Fibroblast of skin of right quadriceps (primary cell): ENCODE measurements at places on chromosomes 5 and 9.
A peak's percentile ranks its signal among the peaks of the same experiment; 100 is the strongest.

GRCh38 chr5:5347442-5347841 lies 75.0 kb upstream of the ICE1 start:
- DNase-seq: no peak

GRCh38 chr5:36494841-36495601 lies 111.4 kb upstream of the SLC1A3 start:
- DNase-seq: peak; percentile 90

- no peak for DNase-seq
Observed at GRCh38 chr5:143938230-143938629, 126.3 kb downstream of the HMHB1 start.

GRCh38 chr5:51395666-51396356 lies 12.6 kb downstream of the ISL1 start:
- no peak for DNase-seq

- no peak for DNase-seq
Observed at GRCh38 chr5:163563880-163564279, 58.5 kb downstream of the MAT2B start.

DNA sequence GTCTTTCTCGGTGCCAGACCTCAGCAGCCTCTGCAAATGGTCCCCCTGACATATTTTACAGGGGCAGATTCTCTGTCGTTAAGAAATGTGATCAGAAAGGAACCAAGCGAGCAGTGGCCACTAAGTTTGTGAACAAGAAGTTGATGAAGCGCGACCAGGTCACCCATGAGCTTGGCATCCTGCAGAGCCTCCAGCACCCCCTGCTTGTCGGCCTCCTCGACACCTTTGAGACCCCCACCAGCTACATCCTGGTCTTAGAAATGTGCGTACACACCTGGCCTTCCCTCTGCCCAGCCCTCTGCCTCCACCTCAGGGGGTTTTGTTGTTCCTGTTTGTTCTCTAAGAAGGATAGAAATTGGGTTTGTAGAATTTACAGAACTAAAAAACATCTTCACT lies 77.3 kb upstream of the OTULINL start:
- no peak for DNase-seq

DNA sequence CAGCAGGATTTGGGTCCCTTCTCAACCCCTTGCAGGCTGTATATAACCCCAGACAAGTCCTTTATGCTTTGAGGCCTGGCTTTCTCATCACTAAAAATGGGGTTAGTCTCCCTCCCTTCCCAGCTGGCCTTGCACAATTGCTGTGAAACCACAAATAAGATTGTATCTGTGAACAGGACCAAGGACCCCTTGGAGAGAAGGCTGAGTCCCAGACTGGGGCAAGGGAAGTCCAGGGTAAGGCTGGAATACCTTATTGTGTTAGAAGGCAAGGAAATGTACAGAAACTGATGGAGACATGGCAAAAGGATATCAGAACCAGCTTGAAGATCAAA lies 11.4 kb downstream of the MACROH2A1 start:
- DNase-seq: peak; percentile 30

DNA sequence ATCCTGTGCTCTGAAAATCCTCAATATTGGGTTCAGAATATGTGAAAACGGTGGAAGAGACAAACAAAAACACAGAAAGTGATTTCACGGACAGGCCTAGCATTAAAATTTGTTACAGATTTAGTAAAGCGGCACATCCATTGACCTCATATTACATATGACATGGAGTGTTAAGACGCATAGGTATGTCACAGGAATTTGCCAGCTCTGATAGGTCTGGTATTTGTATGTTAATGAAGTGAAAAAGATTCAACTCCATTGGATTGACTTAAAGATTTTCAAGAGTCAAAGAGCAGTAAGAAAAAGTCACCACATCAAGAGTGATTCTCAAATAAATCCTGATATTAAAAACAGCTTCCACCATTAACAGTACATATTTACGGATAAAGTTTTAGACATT lies 396.5 kb upstream of the SEMA6A start:
- DNase-seq: no peak

DNA sequence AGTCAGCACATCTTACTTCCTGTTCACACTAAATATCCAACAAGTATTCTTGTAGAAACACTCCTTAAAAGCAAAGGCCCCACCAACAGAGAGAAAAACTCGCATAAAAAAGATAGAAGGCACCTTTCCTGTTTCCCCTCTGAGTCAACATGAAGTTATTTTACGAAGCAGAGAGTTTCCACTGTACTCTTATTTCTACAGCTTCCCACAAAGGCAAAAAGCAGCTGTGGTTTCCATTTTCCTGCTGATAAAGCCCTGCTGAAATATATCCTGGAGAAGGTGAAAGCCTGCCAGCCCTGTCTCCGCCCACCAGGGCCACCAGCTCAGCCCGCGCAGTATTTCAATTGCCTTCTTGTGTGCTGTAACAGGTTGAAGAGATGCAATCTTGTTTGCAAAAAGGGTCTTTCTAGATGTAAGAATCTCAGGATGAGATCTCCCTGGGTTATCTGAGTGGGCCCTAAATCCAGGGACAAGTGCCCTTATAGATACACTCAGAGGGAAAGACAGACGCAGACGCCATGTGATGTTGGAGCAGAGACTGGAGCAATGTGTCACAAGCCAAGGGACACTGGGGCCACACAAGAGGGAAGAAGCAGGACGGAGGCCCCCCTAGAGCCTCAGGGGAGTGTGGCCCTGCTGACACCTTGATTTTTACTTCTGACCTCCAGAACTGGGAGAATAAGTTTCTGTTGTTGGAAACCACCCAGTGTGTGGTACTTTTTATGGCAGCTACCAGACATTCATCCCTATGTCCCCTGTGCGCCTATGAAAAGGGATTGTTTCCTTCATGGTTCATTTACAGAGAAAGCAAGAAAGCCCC lies 19.9 kb downstream of the SEMA4D start:
- DNase-seq: peak; percentile 55

DNA sequence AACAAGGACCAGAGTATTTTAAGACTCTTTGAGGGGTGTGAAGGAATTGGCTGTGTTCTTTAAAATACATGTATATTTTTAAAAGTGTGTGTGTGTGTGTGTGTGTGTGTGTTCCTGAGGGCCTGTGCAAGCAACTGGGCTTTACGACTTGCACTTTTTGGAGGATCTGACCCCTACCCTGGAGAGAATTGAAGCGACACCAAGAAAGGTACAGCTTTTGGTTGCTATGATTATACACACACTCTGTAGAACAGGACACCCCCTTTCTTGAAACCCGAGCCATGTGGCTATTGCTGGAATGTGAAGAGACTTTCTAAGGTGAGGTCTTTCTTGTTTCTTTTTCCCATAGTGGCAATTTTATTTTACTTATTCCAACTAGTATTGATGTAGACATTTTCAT lies 988 bp downstream of the SHISAL2B start:
- DNase-seq: no peak

GRCh38 chr5:72656756-72657513 lies 149.7 kb upstream of the ZNF366 start:
- no peak for DNase-seq

GRCh38 chr5:52051759-52052158 lies 668.5 kb downstream of the ISL1 start:
- DNase-seq: no peak

- peak; percentile 83 for DNase-seq
Observed at GRCh38 chr5:158451203-158451992, 592.5 kb upstream of the CLINT1 start.

- DNase-seq: no peak
Observed at GRCh38 chr9:113941526-113941925, 65.4 kb downstream of the ZNF618 start.

DNA sequence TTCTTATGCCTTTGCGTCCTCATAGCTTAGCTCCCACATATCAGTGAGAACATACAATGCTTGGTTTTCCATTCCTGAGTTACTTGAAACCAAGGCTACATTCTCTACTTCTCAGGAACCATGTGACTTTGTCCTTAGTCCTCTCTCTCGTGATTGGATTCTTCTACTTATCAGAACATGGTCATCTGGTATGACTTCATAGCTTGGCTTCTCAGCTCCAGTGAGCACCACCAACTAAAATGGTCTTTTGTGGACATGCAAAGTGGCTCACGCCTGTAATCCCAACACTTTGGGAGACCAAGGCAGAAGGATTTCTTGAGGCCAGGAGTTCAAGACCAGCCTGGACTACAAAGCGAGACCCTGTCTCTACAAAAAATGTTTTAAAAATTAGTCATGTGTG lies 81.2 kb upstream of the NIPBL start:
- DNase-seq: no peak

GRCh38 chr5:55821731-55822512 lies 29.2 kb upstream of the IL31RA start:
- DNase-seq: peak; percentile 5

DNA sequence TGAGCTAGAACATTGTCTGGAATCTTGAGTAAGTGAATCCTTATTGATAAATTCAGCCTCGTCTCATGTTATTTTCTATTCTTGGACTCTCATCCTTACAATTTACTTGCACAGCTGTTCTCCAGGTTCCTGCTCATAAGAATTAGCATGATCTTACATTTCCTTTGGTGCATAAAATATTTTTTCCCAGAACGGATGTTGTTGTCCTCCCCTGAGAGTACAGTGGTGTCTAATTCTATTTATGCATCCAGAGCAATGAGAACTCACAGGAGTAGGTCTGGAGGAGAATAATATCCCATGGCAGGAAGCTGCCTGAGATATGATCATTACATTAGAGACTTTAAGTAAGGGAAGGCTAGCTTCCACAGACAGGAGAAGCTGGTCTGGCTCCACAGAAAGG lies 178.4 kb upstream of the MAST4 start:
- DNase-seq: no peak

- no peak for DNase-seq
Observed at GRCh38 chr9:136366826-136367225, 3.3 kb upstream of the DNLZ start.

- DNase-seq: peak; percentile 88
Observed at GRCh38 chr5:78779771-78780616, 131.4 kb upstream of the LHFPL2 start.

DNA sequence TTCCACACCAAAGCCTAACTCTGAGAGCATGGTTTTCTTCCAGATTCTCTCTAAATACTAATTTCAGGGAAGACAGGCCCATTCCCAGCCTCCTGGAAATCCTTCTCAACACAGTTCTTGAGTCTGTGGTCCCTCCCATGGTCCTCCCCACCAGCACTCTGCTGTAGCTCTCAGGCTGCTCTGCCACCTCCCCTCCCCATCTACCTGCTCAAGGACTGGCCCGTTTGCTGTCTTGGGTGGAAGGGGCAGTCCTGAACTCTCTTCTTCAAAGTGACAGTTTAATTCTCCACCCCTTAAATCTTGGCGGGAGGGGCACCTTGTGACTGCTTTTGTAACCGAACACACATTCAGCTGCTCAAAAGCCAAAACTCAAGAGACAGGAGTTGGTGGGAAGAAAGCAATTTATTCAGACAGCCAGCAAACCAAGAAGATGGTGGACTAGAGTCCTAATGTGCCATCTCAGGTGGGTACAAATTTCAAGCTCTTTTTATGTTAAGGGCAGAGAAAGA lies 7.6 kb upstream of the LCN15 start:
- DNase-seq: no peak

DNA sequence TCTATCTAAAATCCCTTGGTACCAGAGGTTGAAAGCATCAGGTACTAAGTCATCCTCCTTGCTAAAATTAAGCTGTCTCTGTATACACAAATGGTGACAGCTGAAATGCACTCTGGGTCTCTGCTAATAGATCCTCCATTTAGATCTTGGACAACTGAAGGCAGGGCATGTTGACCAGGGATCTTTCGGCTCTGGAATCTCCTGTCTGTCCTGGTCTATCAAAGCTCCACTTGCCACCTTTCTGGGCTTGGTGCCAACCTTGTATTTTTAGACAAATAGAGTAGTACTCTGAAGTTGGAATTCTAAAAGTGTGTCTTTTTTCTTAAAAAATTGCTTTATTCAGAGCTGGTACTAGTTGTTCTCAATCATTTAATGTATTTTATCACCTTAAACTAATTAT lies 135.2 kb upstream of the HMHB1 start:
- no peak for DNase-seq

GRCh38 chr5:98836175-98836574 lies 62.7 kb downstream of the RGMB start:
- no peak for DNase-seq

DNA sequence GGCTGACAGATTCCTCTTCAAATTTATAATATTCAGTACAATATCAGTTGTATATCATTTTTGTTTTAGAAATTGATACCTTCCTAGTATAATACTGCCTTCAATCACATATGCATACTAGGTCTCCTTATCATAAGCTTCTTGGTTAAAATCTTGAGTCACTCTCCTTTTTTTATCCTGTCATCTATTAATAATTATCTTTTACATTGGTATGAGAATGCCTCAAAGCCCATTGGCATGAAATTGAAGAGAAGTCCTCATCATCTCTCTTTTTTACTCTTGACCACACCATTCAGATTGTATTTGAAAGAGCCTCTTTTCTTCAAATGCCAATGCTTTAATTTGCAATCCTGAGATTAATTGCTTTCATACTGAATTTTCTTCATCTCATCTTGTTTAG lies 810.3 kb downstream of the BRINP1 start:
- no peak for DNase-seq

- no peak for DNase-seq
Observed at GRCh38 chr5:100790170-100790665, 112.9 kb downstream of the ST8SIA4 start.

GRCh38 chr5:96931605-96932004 lies 4.3 kb upstream of the LNPEP start:
- DNase-seq: no peak

DNA sequence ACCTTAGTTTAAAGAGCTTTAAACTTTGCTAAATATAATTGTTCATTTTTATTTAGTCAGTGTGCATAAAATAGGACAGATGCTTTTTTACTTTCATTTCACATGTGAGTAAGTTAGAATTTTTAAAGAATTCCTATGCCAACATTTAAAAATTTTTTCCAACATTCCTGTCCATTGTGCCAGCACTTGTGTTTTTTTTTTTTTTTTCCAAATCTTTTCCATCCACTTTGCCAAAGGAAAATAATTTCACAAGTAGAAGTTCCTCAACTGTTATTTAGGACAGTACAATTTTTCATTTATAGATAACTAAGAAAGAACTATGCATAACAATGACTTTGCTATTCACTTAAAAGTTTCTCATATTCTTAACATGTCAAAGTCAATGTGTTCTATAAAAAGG lies 189.5 kb downstream of the ADAMTS6 start:
- no peak for DNase-seq
